ENCODE measurements at places on chromosomes 11 and 22. TPM values are rescaled to one million over a fixed set of nuclear protein-coding genes. Genes with fewer than 3 reads are reported as not detected.

GRCh38 chr11:130979386-130979972, 63.2 kb upstream of the SNX19 start:
- DNase-seq: no peak

Gene TMEM132A
- polyA plus RNA-seq: 12.1 TPM

DNA sequence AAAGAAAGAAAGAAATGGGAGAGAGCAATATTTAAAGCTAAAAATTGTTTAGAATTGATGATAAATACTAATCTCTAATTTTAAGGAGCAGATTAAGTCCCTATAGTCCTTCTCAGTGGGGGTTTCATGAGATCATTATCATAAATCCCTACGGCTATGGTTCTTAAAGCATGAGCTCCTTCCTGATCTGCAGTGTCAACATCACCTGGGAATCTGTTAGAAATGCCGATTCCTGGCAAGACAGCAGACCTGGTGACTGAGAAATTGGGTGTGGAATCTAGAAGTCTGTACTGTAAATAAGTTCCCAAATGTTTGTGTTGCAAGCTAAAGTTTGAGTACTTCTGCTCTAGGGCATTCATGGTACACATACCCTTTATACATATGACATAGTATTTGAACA, 12.6 kb downstream of the HIKESHI start:
- DNase-seq: no peak

DNA sequence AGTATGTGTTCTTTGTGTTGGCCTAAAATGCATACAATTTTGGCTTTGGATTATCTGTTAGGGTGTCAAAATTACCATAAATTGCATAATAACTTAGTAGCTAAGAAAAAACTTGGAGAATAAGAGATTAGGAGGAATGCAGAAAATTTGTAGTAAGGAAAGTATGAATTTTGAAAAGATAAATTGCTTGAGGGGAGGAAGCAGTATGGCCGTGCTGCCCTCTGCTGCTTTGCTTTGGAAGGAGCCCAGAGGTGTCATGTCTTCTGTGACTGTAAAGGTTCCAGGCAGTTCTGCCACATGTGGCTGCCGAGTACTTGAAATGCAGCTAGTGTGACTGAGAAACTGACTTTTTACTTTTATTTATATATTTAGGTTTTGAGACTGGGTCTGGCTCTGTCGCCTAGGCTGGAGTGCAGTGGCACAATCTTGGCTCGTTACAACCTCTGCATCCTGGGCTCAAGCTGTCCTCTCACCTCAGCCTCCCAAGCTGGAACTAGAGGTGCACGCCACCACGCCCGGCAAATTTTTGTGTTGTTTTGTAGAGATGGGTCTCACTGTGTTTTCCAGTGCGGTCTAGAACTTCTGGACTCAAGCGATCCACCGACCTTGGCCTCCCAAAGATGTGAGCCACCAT, 1.8 kb downstream of the ADSL start:
- no peak for DNase-seq

DNA sequence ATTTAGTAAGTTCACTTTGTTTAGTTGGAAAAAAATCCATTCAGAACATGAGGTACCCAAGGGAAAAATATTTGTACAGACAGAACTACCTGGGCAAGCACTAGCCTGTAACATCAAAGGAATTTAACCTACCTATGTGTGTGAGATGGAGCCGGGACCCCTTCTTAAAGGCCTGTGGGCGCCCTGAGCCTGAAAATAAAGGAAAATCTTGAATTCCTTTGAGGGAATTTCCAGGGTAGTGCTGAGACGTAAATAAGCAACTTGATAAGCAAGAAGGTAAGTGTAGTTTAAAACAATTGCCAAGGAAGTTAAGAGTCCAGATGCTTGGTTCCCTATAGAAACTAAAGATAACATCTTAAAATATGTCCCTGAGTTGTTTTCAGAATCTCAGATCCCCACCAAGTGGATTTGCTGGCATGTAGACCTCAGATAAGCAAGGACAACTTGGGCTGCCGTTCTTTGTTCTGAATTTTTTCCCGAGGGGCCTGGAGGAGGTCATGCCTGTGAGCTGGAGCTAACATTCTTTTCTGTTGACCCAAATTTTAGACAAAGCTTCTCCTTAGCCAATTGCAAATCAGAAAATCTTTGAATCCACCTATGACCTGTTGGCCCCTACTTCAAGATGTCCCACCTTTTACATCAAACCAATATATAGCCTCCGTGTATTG, 31.0 kb downstream of the MED17 start:
- DNase-seq: no peak

Gene GGTLC3
- polyA plus RNA-seq: not detected

Gene DGCR6
- 0.29 TPM for polyA plus RNA-seq

- DNase-seq: no peak
These were observed 25.0 kb upstream of the MYRF start for GRCh38 chr11:61727401-61727811.

Data from BJ (cell line).